NCI-H1417 treated with DMSO at 0.1 percent for 48 hours (cell line): ENCODE measurements at places on chromosomes 5 and 9.
A peak's percentile ranks its signal among the peaks of the same experiment; 100 is the strongest.

DNA sequence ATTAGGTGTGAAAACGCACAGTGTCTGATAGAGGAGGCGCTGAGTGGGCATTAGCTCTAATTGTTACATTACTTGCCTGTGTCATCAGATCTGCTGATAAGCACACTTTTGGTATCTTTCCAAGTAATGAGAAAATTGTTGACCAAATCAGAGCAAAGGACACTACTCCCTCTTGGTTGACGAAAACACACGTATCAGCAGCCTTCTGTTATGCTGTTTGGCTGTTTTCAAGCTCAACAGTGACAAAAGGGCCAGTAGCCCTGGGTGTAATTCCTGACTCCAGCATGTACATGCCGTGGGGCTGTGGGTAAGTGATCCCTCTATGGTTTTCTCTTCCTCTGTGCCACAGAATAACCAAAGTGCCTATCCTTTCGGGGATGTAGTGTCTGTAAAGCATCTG is 151.4 kb downstream of the AUH start:
- no peak for DNase-seq

GRCh38 chr9:136535070-136535469 is 10.8 kb downstream of the NOTCH1 start:
- DNase-seq, result no peak

DNA sequence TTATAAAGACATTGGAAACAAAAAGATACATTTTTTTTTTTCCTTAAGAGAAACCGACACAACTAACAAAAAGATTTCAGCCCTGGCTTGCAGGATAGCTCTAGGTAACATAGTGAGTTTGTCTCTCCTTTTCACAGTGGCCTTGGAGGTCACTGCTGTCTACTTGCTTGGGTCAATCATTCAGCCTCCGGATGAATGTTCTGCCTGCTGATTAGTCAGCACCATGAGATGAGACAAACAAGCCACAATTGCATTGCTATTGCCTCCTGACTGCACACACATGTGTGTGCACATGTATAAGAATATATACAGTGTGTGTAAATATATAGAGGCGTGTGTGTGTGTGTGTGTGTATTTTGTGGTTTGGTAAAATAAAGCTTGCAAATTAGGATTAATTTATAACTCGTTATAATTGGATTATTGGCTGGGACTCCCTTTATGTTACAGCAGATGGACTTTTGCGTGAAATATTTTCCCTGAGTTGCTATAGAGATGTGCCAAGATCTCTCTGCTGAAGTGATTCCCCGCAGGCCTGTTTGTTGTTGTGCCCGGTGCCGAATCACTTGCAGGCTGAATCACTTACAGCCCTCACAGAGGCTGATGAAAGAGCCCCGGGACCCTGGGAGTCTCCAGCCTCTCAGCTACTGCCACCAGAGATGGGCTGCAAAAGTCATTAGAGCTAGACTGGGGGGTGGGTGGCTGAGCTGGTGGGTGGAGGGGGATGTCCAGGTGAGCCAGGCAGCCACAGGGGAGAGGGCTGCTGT is 161.2 kb downstream of the FGF18 start:
- DNase-seq, result no peak

DNA sequence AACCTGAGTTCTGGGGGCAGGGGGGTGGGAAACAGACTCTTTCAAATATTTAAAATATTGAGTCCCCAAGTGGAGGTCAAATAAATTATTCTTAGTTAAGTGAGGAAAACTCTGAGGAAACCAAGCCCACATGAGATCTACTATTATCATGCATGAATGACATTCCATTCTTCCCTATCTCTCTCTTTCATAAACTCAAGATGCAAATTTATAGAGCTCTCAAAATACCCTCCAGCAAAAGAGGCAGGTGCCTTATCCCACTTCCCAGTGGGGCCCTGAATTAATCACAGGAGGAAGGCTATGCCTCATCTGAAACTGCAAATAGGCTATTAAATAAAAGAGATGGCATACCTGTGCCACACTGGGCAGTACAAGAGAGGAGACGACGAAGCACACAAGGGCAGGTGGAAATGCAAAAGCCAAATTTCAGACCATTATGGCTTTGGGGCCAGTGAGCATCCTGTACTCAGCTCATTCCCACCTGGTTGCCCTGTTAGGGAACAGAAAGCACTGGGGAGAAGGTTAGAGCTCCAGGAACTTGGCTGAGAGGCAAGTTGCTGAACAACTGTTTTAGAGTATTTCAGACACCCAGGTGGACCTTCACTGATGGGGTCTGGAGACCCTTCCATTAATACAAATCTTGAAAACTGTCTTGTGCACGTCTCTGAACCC is 102.2 kb upstream of the EQTN start:
- no peak for DNase-seq

DNA sequence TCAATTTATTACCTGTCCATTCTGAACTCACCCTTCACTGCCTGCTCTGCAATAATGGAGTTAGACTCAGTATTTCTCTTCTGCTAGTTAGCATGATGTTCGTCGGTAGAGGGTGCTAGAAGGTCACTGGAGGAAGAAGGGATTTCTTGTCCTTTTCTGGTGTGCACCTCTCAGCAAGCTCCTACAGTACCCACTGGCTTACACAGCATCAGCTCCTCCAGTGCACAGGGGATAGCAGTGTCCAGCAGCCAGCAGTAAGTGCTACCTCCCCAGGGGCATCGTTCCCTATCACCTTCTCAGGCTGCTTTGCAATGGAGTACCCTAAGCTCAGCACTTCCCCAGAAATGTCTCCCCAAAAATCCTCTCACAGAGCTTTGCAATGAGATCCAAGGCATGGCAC is 45.9 kb upstream of the APC start:
- DNase-seq, result no peak

GRCh38 chr5:58153255-58153654 is 306.6 kb downstream of the PLK2 start:
- DNase-seq, result no peak

DNA sequence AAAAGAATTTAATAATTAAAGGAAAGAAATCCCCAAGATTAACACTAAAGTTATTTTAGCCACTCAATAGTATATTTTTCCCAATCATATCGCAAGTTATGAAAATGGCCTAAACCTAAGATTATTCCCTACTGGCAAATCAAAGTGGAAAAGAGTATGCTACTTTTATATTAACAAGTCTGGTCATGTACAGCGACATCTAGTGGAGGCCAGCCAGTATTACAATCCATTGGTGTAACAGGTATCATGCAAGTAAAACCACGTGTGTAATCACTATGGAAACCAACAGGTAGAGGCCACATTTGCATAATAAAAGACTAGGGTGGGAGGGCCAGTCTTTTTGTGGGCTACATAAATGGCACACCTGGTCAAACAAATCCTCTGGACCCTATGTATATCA is 976.4 kb upstream of the CDH9 start:
- no peak for DNase-seq

DNA sequence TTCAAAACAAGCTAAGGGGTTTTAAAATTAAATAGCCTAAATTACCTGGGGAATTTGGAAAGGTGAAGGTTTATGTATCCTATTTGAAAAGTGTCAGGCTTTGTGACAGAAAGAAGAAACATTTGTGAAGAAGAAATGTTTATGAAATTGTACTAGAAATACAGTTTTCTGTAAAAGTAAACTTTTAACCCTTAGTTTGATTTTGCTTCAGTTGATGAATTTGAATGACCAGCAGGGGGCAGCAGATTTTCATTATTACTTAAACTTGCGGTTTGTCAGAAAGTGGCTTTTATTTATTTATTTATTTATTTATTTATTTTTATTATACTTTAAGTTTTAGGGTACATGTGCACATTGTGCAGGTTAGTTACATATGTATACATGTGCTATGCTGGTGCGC is 58.1 kb downstream of the NNT start:
- no peak for DNase-seq

- no peak for DNase-seq
These were observed 56.5 kb upstream of the PCSK1 start for GRCh38 chr5:96489532-96489931.

- DNase-seq, result peak; percentile 53
These were observed 5.3 kb upstream of the TJP2 start for GRCh38 chr9:69168709-69169217.

GRCh38 chr5:116495786-116496357 is 78.8 kb downstream of the SEMA6A start:
- no peak for DNase-seq

GRCh38 chr5:38528162-38528703 is 28.2 kb downstream of the LIFR start:
- DNase-seq, result no peak

GRCh38 chr5:395921-396530 is 47.0 kb upstream of the EXOC3 start:
- no peak for DNase-seq
